ENCODE measurements at places on chromosomes 5 and 9. TPM values are rescaled to one million over a fixed set of nuclear protein-coding genes. Genes with fewer than 3 reads are reported as not detected.

Gene ENHO
- 53.4 TPM for total RNA-seq

- no peak for DNase-seq
Observed at GRCh38 chr5:39137819-39138451, 63.7 kb upstream of the RICTOR start.

DNA sequence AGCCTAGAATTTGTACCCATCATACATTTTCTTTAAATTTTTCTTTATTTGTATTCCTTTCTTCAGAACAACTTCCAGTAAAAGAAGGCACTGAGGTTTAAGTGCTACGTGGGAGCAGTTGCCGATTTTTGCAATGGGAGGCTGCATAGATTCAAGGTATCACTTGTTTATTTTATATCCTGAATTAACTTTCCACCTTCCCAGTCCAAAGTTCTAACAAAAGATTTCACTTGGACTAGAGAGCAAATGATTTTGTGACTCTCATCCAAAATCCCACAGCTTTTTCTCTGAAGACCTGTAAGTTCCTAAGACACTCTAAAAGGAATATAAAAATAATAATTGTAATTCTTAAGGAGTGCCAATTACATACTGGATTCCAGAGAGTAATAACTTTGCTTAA is 139.1 kb upstream of the SPRY4 start:
- DNase-seq, result no peak

Gene IL7R
- total RNA-seq, result 0.41 TPM

Gene PCDHGA3
- 4.1 TPM for total RNA-seq

Gene ORM1
- 0.82 TPM for total RNA-seq

DNA sequence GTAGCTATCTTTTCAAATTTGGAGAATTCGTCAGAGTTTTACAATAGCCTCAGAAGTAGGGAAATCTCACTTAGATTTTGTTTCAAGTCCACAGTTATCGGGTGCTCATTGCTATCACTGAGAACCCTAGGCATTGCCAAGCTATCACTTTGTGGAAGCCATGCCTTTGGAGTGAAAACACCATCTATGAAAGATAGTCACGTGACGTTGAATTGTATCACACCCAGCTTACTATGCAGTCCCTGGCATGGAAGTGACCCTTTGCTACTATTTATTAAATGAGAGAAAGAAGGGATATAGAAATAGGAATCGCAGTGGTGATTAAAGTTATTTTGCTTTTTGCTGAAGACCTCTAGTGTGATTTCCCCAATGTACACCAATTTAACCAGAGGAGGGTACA is 97.2 kb downstream of the AOPEP start:
- DNase-seq, result no peak

GRCh38 chr9:119544492-119544891 is 175.3 kb upstream of the BRINP1 start:
- no peak for DNase-seq

DNA sequence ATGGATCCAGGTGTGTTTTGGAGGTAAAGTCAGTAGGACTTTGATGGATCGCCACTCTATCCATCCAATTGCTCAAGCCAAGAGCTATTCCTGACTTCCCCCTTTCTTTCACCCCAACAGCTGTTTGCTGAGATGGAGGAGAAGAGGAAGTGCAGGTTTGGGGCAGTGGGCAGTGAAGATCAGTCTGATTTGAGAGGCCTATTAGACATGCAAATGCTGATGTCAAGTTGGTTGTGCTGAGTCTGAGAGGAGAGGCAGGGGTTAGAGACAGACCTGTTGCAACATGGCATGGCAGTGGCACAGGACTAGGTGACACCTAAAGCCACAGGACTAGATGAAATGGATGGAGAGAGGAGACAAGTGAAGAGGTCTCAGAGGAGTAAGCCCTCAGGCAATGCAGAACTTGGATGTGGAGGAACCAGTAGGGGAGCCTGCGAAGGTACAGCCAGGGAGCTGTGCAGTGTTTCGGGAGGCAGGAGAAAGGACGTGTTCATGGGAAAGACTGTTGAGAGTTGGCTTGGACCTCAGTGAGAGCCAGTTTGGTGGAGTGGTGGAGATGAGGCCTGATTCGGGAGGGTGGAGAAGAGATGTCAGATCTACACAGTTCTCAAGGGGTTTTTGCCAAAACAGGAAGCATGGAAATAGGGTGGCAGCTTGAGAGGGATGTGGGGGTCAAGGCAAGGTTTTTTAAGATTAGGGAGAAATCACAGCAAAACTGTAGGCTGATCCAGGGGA is 175.0 kb downstream of the MACROH2A1 start:
- no peak for DNase-seq

Gene SLC6A19
- total RNA-seq, result not detected

DNA sequence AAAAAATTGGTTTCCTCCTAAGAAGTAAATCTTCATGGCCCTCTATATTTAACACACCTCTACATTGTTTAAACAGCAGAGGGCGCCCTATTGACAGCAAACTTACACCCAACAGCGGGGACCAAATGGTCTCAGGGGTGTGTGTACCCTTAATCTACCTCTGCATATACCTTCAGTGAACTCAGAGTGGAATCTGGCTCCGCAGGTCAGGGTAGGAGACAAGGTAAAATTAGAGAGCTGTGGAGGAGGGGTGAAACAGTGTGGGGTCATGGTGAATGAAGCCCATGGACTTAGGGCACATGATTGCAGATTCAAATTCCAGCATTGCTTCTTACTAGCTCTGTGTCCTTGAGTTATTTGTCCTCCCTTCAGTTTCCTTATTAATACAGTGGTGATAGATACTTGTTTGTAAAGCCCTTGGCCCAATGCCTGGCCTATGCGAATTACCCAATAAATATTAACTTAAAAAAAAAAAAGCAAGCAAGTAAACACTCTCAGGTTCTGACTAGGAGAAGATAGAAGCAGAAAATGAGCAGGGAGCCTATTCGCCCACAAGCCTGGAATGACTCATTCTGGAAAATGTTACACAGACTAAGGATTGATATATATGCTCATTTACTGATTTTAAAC is 122.9 kb downstream of the CAVIN4 start:
- DNase-seq, result no peak

GRCh38 chr9:124813501-124814163 is 36.7 kb downstream of the OLFML2A start:
- DNase-seq, result no peak

GRCh38 chr5:56359809-56360685 is 126.9 kb upstream of the ANKRD55 start:
- no peak for DNase-seq

Gene NIPAL4
- not detected for total RNA-seq

- no peak for DNase-seq
Observed at GRCh38 chr9:137462986-137463930, 4.1 kb upstream of the NSMF start.

Gene KCNMB1
- under 0.01 TPM for total RNA-seq

DNA sequence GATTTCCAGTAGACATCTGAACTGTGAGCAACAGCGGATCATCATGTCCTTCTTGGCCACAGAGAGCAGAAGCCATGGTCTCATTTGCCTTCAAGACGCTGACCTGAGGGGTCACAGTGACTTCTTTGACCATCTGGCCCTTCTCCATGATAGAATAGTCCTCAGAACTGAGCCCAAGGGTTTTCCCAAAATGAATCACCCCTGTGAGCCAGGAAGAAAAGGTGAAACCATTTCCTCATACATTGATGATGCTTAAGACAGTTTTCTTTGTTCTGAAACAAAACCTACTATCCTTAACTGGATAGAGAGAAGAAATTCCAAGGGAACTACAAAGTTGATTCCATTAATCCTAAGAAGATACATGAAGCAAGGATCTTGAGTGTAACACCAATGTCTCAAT is 503.9 kb downstream of the CTNND2 start:
- DNase-seq, result no peak

Gene CER1
- not detected for total RNA-seq

Gene FAM153A
- 2.4 TPM for total RNA-seq

GRCh38 chr9:111222757-111223156 is 107.3 kb downstream of the OR2K2 start:
- DNase-seq, result no peak

Gene ACER2
- 11.0 TPM for total RNA-seq

GRCh38 chr9:71353720-71354119 is 232.3 kb upstream of the TRPM3 start:
- no peak for DNase-seq

Data from frontal cortex (tissue), 4 donors.